Mesangial cell (primary cell): ENCODE measurements at places on chromosomes 7 and 10. TPM values are rescaled to one million over a fixed set of nuclear protein-coding genes. Genes with fewer than 3 reads are reported as not detected.

The CALHM3 gene
- not detected in 2 replicates for total RNA-seq

The NAT16 gene
- not detected in 2 replicates for total RNA-seq

The LIPF gene
- total RNA-seq: not detected in 2 replicates

The OR9A2 gene
- total RNA-seq: not detected in 2 replicates

The CYP3A4 gene
- under 0.01 TPM in 1 of 2 replicates, not detected in the other for total RNA-seq

The HOGA1 gene
- total RNA-seq: 3.1 and 18.4 TPM in 2 replicates

The TRPV5 gene
- not detected in 2 replicates for total RNA-seq
